ENCODE measurements at places on chromosomes 3 and 15. TPM values are rescaled to one million over a fixed set of nuclear protein-coding genes. Genes with fewer than 3 reads are reported as not detected.
A peak's percentile ranks its signal among the peaks of the same experiment; 100 is the strongest.

- DNase-seq, result peak; percentile 4
- H3K4me3 ChIP-seq, result no peak overlapping the region
- H3K27ac ChIP-seq, result no peak overlapping the region
- H3K4me1 ChIP-seq, result no peaks in the 10 kb centered on the region
- H3K27me3 ChIP-seq, result no peaks in the 10 kb centered on the region
Measured at GRCh38 chr3:13136426-13136825, 63.2 kb upstream of the IQSEC1 start.

GRCh38 chr3:47376393-47376792 lies 4.4 kb upstream of the PTPN23 start:
- H3K36me3 ChIP-seq, result no peaks in the 10 kb centered on the region
- DNase-seq, result no peak
- H3K4me3 ChIP-seq, result no peak overlapping the region
- no peaks in the 10 kb centered on the region for H3K27me3 ChIP-seq

DNA sequence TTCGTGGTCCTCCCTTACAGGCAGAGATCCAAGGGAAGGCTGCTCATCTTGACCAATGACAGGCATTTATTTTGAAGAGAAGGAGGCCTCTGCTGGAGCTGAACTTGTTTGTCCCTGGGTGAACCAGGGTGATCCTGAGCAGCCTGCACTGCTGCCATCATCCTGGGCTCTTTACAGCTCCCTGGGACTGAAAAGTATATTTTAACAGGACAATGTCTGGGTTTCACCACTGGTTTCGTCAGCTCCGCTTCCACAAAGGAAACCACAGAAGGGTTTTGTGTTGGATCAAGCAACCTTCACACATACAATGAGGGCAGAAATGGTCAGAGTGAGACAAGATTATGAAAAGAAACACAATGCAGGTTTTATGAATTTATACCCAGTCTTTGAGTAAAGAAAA lies 400.7 kb upstream of the TPM1 start:
- DNase-seq, result no peak
- H3K27me3 ChIP-seq, result no peaks in the 10 kb centered on the region
- H3K36me3 ChIP-seq, result no peaks in the 10 kb centered on the region
- H3K4me1 ChIP-seq, result peaks cover 10% of the 10 kb centered on the region
- H3K4me3 ChIP-seq, result no peak overlapping the region
- no peak overlapping the region for H3K27ac ChIP-seq

DNA sequence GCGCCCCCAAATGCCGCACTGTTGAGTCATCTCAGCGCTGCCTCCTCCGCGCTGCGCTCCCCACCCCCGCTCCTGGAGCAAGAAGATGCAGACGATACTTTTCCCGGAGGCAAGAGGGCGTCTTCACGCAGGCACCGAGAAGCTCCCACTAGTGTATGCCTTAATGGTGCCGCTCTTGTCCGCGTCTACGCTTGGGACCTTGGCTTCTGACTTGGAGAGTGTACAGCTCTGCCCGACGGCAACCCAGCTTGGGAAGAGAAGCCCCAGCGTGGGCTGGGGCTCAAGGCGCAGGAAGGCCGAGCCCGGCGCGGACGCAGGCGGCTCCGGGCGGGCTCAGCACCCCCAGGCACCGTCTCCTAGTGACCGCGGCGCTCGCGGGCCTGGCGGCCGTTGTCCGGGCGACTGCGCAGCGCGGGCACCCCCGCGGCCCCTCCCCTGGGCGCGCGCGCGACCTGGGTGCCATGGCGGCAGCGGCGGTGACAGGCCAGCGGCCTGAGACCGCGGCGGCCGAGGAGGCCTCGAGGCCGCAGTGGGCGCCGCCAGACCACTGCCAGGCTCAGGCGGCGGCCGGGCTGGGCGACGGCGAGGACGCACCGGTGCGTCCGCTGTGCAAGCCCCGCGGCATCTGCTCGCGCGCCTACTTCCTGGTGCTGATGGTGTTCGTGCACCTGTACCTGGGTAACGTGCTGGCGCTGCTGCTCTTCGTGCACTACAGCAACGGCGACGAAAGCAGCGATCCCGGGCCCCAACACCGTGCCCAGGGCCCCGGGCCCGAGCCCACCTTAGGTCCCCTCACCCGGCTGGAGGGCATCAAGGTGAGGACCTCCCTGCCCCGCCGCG lies at the start of gene P4HTM:
Gene P4HTM (plus strand): TSS at position 446 of the 840 bp plus-strand sequence. CDS start 16 bp downstream, at position 462.
- H3K27ac ChIP-seq, result peak within 1 kb of the TSS; percentile 96
- H3K27me3 ChIP-seq, result no peaks in the 10 kb centered on the region
- H3K4me1 ChIP-seq, result peaks cover 3% of the 10 kb centered on the region
- H3K4me3 ChIP-seq, result peak within 1 kb of the TSS; percentile 68
- H3K36me3 ChIP-seq, result no peaks in the 10 kb centered on the region

DNA sequence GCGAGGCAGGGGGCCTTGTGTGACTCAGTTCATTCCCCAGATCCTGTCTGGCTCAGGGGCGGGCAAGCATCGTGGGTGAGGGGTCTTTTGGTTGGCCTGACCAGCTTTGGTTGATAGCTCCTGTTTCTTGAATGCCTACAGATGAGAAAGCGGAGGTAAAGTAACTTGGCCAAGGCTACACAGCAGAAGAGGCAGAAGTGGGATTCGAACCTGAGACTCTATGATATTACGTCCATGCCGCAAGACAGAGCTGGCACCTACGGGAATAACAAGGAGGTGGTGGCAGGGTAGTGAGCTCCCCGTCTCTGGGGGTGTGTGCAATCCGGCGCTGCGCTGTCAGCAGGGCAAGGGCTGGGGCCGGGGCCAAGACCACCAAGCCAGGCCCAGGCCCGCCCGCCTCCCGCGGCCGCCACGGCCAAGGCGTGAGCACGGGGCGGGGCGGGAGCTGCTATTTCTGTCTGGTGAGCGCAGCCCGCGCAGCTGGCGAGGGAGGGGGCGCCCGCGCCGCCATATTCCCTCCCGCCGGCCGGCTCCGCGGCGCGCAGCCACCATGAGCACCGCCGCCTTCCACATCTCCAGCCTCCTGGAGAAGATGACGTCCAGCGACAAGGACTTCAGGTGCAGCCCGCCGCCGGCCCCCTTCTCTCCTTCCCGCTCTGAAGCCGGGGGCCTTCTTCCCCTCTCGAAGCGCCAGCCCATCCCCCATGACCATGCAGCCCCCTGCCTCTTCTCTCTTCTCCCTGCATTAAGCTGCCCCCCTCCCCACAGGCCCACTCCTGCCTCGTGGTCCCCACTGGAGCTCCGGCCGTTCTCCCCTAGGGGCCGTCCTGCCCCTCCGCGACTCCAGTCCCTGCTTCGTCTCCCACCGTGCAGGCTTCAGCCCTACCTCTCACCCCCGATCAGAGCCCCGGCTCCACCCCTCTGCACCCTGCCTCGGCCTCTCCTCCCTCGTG lies at the start of gene CAND2:
Gene CAND2 (plus strand): TSS at position 510 of the 953 bp plus-strand sequence. CDS start 41 bp downstream, at position 551.
- peaks cover 2% of the 10 kb centered on the region for H3K4me1 ChIP-seq
- H3K27me3 ChIP-seq, result no peaks in the 10 kb centered on the region
- DNase-seq, result peak; percentile 84
- H3K36me3 ChIP-seq, result no peaks in the 10 kb centered on the region

- H3K27me3 ChIP-seq, result no peaks in the 10 kb centered on the region
- no peak overlapping the region for H3K27ac ChIP-seq
- DNase-seq, result no peak
- no peak overlapping the region for H3K4me3 ChIP-seq
- H3K4me1 ChIP-seq, result no peaks in the 10 kb centered on the region
Measured at GRCh38 chr3:157460253-157460652, 23.6 kb downstream of the PTX3 start.

DNA sequence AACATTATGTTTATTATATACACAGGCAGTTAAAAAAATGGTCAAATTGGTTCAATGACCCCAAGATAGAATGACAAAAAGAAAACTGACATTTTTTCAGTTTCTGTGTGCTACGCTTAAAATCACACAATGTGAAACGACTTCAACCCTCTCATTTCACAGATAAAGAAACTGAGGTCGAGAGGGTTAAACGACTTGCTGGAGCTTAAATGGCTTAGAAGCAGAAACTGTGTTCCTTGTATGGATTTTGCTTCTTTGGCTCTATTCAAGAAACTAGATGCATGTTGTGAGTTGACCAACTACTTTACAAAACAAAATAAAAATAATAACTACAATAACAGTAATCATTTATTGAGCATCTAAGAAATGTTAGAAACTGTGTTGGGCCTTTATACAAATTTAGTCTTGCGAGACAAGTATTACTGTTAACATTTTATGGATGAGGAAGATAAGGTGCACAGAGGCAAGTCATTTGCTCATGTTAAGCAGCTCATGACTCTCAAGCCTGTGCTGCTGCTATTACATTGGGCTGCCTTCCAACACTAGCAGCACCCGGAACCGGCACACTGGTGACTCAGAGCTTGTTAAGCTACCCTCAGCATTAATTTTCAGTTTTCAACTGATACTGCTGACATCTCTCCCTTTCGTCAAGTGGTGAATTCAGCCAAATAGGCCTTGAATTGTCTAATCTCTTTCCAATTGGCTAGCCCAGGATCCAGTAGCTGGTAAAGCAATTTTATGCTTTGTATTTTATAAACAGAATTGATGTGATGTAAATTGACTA lies 487.6 kb downstream of the NAALADL2 start:
- H3K36me3 ChIP-seq, result no peaks in the 10 kb centered on the region
- H3K4me3 ChIP-seq, result no peak overlapping the region
- no peaks in the 10 kb centered on the region for H3K4me1 ChIP-seq

DNA sequence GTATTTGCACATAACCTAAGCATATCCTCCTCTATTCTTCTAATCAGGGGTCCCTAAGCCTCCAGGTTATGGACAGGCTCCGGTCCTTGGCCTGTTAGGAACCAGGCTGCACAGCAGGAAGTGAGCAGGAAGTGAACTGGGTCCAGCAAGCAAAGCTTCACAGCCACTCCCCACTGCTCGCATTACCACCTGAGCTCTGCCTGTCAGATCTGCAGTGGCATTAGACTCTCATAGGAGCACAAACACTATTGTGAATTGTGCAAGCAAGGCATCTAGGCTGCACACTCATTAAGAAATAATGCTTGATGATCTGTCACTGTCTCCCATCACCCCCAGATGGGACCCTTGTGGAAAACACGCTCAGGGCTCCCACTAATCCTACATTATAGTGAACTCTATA lies 9.8 kb downstream of the MSL2 start:
- peaks cover 31% of the 10 kb centered on the region for H3K4me1 ChIP-seq
- no peak overlapping the region for H3K4me3 ChIP-seq

DNA sequence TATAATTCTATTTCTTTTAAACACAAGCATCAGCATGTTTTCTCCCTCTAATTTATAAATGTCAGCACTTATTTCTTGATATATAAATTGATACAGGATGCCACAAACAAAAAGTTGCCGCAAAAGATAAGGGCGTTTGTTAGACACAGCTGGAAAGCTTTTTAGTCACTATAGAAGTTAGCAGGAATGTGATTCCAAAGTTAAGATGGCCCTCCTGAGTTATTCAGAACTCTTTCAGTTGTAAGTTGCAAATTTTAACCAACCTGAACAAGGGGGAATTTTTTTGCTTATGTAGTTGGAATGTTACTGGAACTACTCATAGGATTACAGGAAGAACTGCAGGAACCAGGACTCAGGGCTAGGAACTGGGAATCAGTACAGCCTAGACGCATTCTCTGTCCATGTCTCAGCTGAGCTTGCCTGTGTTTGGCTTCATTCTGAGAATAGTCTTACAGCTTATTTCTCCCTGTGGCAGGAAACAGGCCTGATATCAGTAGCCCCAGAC lies 166.3 kb downstream of the VGLL4 start:
- peak overlapping the region; percentile 57 for H3K27ac ChIP-seq
- H3K4me3 ChIP-seq, result no peak overlapping the region
- H3K27me3 ChIP-seq, result no peaks in the 10 kb centered on the region
- no peak for DNase-seq
- no peaks in the 10 kb centered on the region for H3K36me3 ChIP-seq

DNA sequence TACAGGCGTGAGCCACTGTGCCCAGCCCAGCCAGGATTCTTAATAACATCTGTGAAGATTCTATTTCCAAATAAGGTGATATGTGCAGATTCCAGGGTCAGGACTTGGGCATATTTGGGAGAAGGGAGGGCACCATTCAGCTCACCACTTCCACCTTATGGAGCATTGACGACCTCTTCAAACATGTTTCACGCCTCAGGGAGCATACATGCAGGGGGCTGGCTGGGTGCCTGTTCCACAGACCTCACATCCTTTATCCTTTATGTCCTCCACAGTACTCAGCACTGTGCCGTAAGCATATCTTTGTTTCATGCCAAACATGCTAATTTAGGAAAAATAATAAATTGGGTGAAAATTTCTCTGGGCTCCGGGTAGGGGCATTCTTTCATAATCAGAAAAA lies 229.0 kb downstream of the THSD4 start:
- H3K4me1 ChIP-seq, result no peaks in the 10 kb centered on the region
- H3K27ac ChIP-seq, result no peak overlapping the region
- no peak for DNase-seq
- H3K36me3 ChIP-seq, result no peaks in the 10 kb centered on the region
- no peak overlapping the region for H3K4me3 ChIP-seq

DNA sequence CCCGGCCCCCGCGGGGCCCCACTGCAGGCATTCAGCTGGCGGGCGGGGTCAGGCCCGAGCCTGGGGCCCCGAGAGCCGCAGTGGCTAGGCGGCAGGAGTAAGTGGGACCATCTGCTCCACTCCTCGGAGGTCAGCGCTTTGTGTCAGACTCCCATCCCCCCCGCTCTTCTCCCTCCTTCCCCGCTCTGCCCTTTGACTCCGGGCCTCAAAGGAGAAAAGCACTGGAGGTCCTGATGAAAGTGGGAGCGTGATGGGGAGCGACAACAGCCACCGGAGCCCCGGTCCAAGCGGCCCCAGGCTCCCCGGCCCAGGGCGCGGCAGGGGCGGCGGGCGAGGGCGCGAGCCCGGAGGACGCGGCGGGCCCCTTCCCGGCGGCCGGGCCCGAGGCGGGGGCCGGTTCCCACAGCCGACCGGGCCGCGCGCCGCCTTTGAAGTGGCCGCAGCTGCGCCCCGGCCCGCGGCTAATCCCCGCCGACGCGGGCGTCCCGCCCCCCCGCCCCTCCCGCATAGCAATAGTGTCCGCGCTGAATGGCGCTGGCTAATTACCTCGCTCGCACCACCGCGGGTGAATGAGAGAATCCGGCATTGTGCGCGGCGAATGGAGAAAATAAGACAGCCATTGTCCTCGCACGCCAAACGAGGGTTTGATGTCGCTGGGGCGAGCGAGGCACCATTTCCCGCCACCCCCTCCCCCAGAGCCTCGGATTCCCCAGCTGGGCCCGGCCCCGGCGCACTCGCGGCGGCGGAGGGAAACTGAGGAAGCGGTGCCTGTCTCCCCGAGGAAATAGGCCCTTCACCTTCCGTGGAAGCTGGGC lies 22.4 kb downstream of the IGDCC3 start:
- DNase-seq, result no peak
- H3K27ac ChIP-seq, result no peak overlapping the region
- no peaks in the 10 kb centered on the region for H3K4me1 ChIP-seq
- H3K27me3 ChIP-seq, result no peaks in the 10 kb centered on the region

The PRR20G gene
- not detected for polyA plus RNA-seq

The TGM5 gene
- polyA plus RNA-seq, result not detected

The LYSMD2 gene
- polyA plus RNA-seq, result 15.8 TPM

The C3orf49 gene
- polyA plus RNA-seq, result not detected

The IL17RB gene
- 1.1 TPM for polyA plus RNA-seq

The CCK gene
- not detected for polyA plus RNA-seq

The CAMKV gene
- polyA plus RNA-seq, result not detected

The RAB6B gene
- polyA plus RNA-seq, result 1.7 TPM

The CCR3 gene
- polyA plus RNA-seq, result not detected
